Activated naive CD4-positive, alpha-beta T cell treated with anti-CD3 and anti-CD28 coated beads, Interleukin-2, amount 50 U/mL, for 72 hours (primary cell): ENCODE measurements at places on chromosomes 1 and 21. TPM values are rescaled to one million over a fixed set of nuclear protein-coding genes. Genes with fewer than 3 reads are reported as not detected.

The LCE1E gene
- not detected for total RNA-seq

The TMEM9 gene
- total RNA-seq = 28.1 TPM

The VASH2 gene
- 0.39 TPM for total RNA-seq

The CD1E gene
- total RNA-seq = not detected

The HSD11B1 gene
- total RNA-seq = 5.2 TPM

The AZIN2 gene
- 2.1 TPM for total RNA-seq

DNA sequence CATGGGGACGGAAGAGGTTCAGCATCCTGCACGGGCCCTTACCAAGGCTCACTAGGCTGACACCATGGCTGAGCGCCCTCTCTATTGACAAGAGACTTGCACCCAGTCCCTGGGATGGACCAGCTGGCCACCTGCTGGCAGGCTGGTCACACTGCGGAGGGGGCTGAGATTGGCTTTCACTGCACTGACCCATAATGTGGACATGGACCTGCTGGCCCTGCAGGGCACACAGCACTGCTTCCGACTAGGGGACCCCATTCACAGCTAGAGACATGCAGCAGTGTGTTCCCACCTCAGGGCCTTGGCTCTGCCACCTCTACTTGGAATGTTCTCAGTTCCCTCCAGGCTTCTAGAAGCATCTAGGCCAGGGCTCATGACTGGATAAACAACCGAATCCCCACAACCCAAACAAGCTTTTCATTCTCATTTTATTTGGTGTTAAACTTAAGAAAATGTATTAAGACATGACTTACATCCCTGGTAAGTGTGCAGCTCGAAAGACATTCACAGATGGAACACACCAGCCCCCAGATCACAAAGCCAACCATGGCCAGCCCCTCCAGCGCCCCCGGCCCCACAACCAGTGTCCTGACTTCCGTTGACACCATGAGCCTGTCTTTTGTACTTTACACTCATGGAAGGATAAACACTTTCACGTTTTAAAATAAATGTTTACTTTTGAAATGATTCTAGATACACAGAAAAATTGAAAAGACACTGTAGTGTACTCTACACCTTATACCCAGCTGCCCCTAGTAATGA, 9.3 kb upstream of the SRARP start:
- peak; percentile 62 for DNase-seq

GRCh38 chr1:190608282-190608681, 130.6 kb upstream of the BRINP3 start:
- DNase-seq = no peak

DNA sequence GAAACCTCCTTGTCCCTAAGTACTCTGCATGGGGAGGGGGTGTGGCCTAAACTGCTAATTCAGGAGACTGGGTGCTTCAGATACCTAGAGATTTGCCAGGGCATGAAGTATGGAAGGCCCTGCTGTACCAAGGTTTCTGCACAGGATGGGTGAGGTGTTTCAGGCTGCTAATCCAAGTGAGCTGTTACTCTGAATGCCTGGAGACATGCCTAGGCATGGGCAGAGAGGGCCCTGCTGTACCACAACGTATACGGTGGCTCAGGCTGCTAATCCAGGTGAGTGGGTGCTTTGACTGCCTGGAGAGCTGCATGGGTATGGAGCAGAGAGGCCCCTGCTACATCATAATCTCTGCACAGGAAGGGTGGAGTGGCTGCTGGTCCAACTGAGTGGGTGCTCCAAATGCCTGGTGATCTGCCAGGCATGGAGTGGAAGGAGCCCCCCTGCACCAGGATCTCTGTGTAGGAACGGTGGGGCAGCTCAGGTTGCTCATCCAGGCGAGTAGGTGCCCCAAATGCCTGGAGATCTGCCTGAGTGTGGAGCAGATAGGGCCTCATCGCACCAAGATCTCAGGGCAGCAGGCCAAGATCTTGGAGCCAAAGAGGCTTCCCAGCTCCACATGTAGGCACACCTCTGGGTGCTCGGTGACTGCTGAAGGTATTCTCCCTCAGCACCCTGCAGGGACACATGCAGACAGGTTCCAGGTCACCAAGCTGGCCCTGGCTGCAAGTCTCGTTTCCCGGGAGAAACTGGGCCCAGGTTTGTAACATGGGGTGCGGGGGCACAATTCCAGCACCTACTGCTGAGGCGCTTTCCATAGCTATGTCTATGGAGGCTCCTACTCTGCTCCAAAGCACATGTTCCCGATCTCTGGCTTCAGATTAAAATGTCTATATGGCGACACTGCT, 252.5 kb upstream of the PLXNA2 start:
- DNase-seq = no peak

DNA sequence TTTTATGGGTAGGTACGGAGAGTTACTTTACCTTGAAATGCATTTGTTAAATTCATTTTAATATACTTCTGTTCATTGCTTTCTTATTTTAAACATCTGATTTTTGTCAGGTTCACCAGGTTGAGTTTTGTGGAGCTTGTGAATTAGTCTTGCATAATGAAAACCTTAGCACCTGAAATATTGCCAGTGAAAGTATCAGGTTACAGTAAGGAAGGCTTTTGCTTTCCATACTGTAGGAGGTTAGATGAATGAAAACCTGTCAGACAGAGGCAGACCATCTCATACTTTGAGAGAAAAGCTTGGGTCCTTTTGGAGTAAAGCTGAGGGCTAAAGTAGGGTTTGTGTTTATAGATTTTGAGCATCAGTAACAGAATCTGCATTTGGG, 34.7 kb downstream of the THRAP3 start:
- DNase-seq = no peak

DNA sequence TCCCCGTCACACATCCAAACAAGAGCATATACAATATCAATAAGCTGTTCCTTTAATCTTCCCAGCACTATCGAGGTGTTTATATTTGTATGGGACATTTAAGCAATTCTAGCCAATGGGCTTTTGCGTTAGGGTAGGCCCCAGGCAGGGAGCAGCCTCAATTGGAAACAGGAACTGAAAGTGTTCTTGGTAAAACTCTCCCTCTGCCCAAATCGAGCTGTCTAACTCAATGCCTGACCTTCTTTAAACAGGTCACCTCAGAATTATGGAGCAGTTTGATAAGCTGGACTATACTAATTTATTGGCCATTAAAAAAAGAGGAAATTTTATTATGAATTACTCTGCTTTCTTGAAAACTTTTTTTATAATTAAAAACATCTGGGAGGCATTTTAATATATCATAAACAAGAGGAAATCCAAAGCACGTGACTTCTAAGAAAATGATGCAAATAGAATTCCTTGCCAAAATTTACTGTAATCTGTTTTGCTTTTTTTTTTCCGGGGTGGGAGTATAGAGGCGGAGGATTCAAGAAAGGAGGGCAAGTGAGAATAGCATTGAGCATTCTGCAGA, 498.1 kb downstream of the LMO4 start:
- DNase-seq = no peak

DNA sequence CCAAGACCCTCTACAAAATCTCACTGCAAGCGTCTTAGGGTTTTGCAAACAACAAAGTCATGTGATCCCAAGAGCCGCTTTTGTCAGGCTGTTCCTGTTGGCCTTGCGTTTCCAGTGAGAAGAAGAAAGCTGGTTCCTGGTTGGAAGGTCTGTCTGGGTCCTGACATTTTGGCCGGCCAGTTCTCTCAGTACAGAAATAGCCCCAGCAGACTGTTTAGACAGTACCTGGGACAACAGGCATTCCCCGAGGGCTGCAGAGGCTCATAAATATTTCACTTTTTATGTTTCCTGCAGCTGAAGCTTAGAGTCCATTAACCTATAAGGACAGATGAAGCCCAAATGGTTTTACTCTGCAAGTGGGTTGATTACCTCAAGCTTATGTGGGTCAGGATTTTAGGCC, 8.6 kb downstream of the GPR137B start:
- peak; percentile 25 for DNase-seq

DNA sequence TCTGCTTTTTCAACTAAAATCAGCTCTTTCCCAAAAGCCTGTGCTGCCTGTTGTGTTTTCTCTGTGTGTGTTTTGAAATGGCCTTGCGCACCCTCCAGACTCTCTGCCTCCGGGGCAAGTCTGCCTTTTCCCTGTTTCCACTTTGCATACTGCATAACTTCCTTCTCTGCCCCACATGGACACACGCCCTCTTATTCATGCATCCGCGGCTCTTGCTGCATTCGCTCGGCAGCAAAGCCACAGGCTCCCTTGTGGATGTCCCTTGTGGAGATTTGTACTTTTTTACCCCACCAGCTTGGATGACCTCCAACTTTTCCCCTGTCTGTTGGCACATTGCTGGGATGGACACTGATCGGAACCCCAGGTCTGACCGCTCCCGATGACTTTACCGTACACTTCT, 147.6 kb downstream of the ADSS2 start:
- DNase-seq = no peak

GRCh38 chr1:53344921-53345838, 17.3 kb upstream of the LRP8 start:
- DNase-seq = no peak

DNA sequence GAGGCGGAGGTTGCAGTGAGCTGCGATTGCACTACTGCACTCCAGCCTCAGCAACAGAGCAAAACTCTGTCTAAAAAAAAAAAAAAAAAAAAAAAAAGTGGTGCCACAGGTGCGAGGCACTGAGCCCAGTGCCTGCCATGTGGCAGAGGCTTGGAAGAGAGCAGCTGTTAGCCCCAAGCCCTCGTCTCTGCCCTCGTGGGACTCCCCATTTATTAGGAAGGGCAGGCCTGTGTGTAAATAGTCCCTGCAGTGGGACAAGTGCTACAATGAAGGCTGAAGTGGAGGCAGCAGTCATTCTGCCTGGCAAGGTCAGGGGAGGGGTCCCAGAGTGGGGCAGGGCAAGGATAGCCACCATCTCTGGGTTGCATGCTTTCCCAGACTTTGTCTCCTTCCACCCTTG, 6.5 kb downstream of the RPS6KA1 start:
- DNase-seq = no peak

GRCh38 chr1:26811708-26812107, 14.8 kb upstream of the ZDHHC18 start:
- no peak for DNase-seq
